ENCODE measurements at places on chromosomes 16 and 17. TPM values are rescaled to one million over a fixed set of nuclear protein-coding genes. Genes with fewer than 3 reads are reported as not detected.

RGS9 gene
- 19.7 TPM for total RNA-seq

BAHCC1 gene
- total RNA-seq = 3.8 TPM

GHDC gene
- 32.1 TPM for total RNA-seq

LGALS9B gene
- not detected for total RNA-seq

MYH3 gene
- 0.82 TPM for total RNA-seq

ORAI3 gene
- total RNA-seq = 33.3 TPM

C17orf67 gene
- 2.8 TPM for total RNA-seq

TMEM106A gene
- 4.3 TPM for total RNA-seq

ZACN gene
- total RNA-seq = 1.1 TPM

IGFALS gene
- 1.2 TPM for total RNA-seq

SCPEP1 gene
- 141 TPM for total RNA-seq

TBC1D3B gene
- total RNA-seq = 1.5 TPM

C1QL1 gene
- total RNA-seq = 1.7 TPM

CLDN9 gene
- total RNA-seq = not detected

RAP1GAP2 gene
- 14.7 TPM for total RNA-seq

ASGR2 gene
- not detected for total RNA-seq

CDH1 gene
- total RNA-seq = 1.4 TPM

ZPBP2 gene
- not detected for total RNA-seq

MT1G gene
- total RNA-seq = 2.0 TPM

CD79B gene
- 1.8 TPM for total RNA-seq

All from sigmoid colon (tissue), 7 donors.